ENCODE measurements at places on chromosomes 11 and 22. TPM values are rescaled to one million over a fixed set of nuclear protein-coding genes. Genes with fewer than 3 reads are reported as not detected.

- no peak for DNase-seq
These were observed 311.0 kb downstream of the BUD13 start for GRCh38 chr11:116461789-116462188.

DNA sequence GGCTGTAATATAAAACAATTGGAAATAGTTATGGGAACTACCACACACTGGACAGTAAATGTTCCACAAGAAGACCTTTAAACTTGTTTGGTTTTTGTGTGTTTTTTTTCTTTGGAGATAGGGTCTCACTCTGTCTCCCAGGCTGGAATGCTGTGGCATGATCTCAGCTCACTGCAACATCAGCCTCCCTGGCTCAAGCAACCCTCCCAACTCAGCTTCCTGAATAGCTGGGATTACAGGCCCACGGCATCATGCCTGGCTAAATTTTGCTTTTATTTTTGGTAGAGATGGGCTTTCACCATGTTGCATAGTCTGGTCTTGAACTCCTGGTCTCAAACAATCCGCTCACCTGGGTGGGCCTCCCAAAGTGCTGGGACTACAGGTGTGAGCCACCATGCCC is 121.0 kb downstream of the MPPED2 start:
- DNase-seq = no peak

GRCh38 chr11:10476342-10476741 is 21.3 kb downstream of the AMPD3 start:
- DNase-seq = no peak

DNA sequence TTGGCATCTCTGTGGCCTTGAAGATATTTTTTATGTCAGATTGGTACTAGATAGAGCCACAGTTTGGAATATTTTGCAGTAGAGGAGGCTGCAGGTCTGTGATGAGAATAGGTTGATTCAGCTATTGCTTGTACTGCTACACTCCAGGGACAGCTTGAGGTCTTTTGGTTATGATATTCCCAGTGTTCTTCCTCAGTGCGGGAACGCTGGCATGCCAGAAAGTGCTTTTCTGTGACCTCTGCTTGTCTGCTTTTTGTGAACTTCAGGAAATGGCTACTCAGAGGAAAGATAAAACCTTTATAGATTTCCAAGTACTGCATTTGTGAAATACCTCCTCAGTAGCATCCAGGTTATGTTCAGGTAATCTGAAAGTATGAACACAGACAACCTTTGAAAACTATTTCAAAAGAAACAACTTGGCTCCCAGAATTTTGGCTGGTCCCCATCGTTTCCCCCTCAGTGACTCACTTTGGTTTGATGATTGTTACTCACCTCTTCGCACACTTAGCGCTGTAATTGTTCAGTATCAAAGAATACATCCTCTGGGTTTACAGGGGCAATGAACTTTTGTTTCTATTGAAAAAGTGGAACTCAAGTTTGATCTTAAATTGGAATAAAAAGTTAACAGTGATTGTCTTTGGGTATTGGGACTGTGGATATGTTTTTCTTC is 191.4 kb downstream of the HIPK3 start:
- no peak for DNase-seq

The OR5B21 gene
- not detected for total RNA-seq

- no peak for DNase-seq
These were observed 20.3 kb downstream of the ARFGAP2 start for GRCh38 chr11:47156333-47156732.

- no peak for DNase-seq
These were observed 100.0 kb downstream of the CCDC34 start for GRCh38 chr11:27263046-27263445.

The SYCE3 gene
- total RNA-seq = not detected

GRCh38 chr22:50303848-50304527 is 3.5 kb downstream of the PLXNB2 start:
- DNase-seq = peak; percentile 69

The SGSM1 gene
- total RNA-seq = 9.5 TPM

DNA sequence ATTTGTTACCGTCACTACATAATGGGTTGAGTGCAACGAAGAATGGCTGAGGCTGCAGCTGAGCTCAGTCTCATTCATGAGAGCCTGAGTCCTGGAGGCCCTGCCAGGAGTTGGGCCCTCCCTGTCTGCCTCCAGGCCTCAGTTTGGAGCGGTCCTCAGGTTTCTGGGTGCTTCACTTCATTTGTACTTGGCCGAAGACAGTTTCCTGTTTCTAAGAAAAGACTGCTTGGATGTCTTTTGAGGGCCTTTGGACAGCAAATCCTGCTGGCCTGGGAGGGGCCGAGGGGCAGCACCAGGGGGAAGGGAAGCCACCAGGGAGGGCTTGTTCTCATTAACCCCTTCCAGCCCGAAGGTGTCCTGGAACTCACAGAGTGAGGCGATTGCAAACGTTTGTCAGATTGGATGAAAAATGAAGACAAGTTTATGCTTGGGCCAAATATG is 163.1 kb downstream of the ETS1 start:
- DNase-seq = peak; percentile 85

DNA sequence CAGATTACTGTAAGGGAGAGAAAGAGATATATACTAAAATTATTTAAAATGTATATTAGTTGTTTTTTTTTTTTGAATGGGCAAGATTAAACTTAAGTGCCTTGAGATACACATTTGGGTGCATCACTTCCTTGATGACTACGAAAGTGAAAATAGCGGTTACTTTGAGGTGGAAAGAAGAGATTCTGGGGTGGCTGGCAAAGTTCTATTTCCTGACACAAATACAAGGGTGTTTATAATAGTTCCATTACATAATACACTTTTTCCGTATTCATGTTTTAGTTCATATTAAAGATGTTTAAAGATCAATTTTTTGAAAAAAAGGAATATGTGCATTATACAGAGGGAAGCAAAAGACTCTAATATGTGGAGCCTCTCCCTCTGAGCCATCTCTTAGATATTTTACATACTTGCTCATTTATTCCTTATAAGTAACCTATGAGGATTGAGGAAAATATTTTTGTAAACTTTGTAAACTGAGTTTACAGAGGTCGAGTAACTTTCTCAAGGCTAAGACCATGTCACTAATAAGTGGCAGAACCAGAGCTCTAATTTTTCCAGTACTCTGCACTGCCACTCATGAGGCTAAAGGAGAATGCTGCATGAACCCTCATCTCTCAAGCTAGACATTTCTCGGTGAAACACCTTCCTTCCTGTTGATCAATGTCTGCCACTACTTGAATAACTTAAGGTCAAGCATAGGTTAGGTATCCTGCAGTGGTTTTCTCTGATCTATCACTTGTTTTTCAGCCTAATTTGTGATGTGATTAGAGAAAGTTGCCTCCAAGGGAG is 58.6 kb downstream of the DDIAS start:
- no peak for DNase-seq

DNA sequence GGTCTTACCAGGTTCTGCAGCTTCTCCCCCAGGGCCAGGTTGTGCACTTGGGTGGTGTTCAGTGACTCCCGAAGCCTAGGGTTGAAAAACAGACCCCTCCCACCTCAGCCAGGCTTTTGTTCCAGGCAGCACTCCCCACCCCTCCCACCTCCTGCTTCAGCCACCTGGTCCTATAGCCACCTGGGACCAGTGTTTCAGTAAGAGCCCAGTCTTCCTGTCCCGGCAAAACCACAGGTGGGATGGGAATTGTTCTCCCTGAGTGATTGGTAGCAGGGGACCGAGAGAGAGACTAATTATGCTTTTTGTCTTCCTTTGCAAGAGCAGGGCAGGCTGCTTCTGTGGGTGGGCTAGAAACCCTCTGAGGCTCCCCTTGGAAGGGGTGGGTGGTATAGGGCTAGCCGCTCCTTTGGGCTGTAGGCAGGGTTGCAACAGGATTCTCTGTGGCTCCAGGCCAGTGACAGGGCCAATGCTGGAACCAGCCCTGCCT is 8.5 kb upstream of the NAALADL1 start:
- DNase-seq = no peak

DNA sequence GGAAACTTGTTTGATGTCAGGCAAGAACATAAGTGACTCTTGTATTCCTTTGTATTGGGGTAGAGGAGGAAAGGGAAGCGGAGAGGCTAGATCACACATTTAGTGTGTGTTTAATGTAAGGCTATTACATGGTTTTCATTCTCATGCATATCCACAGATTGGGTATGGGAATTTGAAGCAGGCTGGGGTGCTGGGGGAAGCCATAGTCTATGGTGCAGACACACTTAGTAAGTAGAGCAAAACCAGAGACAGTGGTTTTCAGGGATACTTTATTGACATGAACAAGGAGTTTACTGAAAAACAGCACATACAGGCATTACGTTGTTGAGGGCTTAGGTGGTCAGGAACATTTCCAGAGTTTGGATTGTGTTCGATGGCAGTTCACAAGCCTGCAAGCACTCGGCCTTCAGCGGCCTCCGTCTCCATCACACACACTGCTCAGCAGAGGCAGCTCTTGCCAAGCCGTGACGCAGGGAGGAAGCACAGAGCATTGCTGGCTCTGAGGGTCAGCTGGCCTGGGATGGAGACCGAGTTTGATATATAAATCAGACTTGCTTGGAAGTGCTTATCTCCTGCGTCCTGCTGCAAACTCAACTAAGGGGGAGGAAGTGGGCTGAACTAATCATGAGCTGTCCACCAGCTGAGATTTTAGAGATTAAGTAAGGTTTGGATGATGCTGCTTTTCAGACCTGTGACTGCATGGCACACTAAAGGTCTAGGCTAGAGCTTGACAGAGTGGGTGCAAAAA is 25.3 kb downstream of the SCN3B start:
- peak; percentile 73 for DNase-seq

DNA sequence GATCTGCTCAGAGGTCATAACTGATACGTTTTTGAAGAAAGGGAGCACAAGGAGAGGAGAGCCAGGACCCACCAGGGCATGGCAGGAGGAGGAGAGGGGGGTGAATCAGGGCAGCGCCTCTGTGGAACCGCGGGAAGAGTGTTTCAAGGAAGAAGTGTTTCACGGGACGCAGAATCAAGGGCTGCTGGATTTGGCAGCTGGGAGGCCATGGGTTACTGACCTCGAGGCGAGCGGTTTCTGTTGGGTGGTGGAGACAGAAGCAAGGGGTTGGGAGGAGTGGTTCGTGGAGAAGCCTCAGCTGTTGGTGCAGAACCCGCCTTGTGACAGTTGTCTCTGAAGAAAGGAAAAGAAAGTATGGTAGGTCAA is 13.1 kb downstream of the VPS26B start:
- no peak for DNase-seq

DNA sequence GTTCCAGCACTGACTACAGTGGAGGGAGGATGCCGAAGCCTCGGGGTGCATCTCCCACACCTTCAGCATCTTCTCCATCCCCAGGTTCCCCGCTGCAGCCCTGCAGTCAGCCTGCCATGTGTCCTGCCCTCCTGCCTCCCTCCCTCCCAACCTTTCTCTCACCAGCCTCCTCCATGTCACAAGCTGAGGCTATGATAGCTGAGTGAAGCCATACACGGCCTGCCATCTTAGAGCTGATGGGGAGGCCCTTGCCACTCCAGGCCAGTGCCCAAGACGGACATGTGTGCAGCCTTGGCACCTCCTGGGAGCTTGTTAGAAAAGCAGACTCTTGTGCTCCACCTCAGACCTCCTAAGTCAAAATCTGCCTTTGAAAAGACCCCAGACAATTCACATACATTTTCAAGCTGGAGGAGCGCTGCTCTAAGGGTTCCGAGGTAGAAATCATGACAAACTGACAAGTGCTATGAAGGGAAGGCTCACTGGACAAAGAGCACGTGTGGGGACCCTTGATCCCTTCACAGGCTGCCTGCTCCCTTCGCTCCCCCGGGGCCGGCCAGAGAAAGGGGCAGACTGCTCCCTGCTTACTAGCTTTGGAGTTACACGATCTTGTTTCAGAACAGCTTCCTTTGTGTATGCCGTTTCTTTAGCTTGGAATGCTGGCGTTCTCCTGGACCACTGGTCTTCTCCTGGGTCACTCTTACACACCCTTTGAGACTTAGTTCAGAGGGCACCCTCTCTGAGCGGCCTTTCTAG is 123.9 kb downstream of the ST3GAL4 start:
- DNase-seq = peak; percentile 23

- DNase-seq = no peak
These were observed 5.4 kb downstream of the CRY2 start for GRCh38 chr11:45852712-45853101.

DNA sequence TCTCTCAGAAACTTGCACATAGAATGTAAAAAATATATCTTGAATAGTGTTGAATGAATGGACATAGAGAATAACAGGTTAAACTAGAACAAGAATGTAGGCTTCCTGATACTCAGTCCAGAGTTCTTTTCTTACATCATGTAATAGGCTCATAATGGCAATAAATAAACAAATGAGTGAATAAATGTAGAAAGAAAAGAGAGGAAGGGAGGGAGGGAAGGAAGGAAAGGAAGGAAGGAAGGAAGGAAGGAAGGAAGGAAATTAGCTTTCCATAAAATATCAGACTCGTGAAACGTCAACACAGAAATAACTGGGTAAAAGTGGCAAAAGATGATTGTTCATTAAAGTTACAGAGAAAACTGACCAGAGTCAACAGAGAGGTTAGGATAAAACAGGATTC is 2001.0 kb downstream of the LRRC4C start:
- no peak for DNase-seq

Data from aorta (tissue), 5 donors.